ENCODE measurements at places on chromosomes 6 and 20.

DNA sequence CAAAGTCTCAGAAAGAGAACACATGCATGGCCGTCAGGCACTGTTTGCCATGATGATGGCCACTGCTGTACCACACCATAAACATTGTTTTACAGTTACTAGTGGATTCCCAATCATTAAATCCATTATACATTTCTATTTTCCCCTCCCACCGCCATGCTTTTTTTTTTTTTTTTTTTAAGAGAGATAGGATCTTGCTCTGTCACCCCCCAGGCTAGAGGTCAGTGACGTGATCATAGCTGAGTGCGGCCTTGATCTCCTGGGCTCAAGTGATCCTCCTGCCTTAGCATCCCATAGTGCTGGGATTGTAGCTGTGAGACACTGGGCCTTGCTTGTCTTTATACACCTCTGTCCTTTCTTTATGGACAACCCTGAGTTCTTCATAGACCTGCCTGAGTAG, 4.3 kb upstream of the BTN3A3 start:
- DNase-seq: no peak

DNA sequence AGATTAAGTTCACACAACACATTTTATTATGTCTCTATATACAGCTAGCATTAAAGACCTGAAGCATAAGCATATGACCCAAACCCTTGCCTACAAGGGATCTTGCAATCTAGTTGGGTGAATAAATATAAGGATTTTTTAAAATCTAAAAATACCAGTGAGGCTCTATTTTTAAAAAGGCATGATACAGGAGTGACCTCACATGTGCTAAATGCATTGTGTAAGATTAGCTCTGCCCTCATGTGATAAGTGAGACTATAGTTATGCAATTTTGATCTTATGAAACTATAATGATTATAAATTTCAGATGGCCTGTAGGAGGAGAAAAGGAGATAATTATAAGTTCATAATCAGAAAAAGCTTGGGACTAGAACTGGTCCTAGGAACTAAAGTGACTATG, 451.0 kb upstream of the MAN1A1 start:
- no peak for DNase-seq

- DNase-seq: peak; percentile 35
These were observed 53.8 kb downstream of the ABHD12 start for GRCh38 chr20:25336561-25337422.

DNA sequence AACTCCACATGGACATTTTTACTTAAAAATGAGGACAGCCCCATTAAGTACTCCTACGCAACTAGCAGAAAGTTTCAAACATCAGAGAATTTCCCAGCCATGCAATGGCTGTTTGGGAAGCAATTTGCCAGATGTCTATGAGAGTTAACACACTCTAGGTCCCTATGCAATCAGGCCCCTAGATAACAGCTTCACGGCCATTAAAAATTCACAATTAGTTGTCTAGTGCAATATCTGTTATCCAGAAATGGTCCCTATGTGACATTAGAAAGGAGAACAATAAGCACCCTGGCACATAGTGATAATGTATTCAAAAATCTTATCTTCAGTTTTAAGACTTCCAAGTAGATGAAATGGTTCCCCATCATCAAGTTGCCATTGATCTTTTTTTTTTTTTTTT, 174.3 kb upstream of the NRSN1 start:
- no peak for DNase-seq

DNA sequence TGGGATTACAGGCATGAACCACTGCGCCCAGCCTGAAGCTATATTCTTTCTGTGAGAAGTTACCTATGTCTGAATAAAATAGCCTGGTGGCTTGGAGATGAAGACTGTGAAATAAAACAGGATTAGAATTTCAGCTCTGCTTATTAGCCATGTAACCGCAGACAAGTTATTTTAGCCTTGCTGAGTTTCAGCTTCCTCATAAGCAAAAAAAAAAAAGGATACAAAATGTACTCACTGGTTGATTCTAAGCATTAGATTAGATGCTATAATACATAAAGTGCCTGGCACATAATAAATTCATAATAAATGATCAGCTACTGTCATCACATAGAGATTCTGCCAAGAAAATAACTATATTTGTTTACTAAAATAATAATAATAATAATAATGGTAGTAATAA, 98.8 kb downstream of the EPB41L2 start:
- DNase-seq: no peak

GRCh38 chr6:74256781-74257180, 560.8 kb downstream of the CD109 start:
- DNase-seq: no peak

DNA sequence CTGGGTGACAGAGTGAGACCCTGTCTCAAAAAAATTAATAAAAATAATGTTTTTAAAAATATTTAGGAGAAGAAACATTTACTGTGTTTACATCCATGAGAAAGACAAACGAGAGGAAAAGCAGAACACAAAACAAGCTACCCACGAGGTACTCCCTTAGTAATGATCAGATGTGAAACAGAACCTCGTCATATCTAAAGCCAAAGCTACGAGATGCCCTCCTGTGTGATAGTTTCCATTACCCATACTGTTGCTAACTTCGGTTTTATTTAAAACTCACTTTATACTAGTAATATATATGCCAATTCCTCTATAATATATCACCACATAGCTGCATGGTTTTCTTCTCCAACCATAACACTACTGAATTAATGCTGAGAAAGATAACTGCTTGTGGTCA, 21.1 kb downstream of the SUMO4 start:
- DNase-seq: no peak

GRCh38 chr6:127201321-127201720, 65.3 kb upstream of the RNF146 start:
- DNase-seq: peak; percentile 78

GRCh38 chr6:27800731-27801373, 111.3 kb downstream of the OR2B2 start:
- no peak for DNase-seq

DNA sequence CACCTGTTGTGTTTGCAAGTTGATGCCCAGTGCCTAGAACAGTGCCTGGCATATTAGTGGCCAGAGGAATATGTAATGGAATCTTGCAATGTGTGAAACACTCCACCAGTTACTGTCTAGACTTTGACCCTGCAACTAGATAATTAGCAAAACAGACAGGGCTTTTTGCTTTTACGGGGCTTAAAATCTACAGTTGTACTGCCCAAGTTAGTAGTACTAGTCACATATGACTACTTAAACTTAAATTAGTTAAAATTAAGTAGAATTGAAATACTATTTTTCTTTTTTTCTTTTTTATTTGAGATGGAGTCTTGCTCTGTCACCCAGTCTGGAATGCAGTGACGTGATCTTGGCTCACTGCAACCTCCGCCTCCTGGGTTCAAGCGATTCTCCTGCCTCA, 44.3 kb upstream of the PLCB4 start:
- DNase-seq: no peak

GRCh38 chr6:168417191-168417590, 23.8 kb upstream of the SMOC2 start:
- DNase-seq: no peak

All from IMR-90 (cell line).